ENCODE measurements at places on chromosomes 1 and 21. TPM values are rescaled to one million over a fixed set of nuclear protein-coding genes. Genes with fewer than 3 reads are reported as not detected.
A peak's percentile ranks its signal among the peaks of the same experiment; 100 is the strongest.

DNA sequence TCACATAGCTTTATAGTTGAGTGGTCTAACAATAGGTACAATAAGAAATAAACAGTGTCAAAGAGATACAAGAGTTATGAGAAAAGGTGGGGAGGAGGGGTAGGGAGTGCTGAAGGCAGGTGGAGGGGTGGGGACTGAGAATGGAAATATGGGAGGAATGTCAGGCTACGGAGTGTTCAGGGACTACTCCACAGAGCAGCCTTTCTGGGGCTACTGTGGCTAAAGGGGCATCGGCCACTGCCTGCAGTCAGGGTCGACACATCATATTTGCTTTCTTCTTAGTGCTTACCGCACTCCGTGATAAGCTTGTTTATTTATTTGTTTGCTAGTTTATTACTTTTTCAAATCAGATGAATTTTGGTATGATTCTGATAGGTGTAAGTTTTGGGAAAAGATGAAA lies 34.4 kb upstream of the CRNN start:
- no peaks in the 10 kb centered on the region for H3K4me1 ChIP-seq
- H3K27ac ChIP-seq = no peak overlapping the region
- DNase-seq = no peak

HMGCS2 gene
- total RNA-seq = 341 TPM

GRCh38 chr1:58045094-58045705 lies 501.3 kb downstream of the OMA1 start:
- no peak for DNase-seq
- no peaks in the 10 kb centered on the region for H3K27me3 ChIP-seq
- H3K36me3 ChIP-seq = no peaks in the 10 kb centered on the region
- H3K4me3 ChIP-seq = no peak overlapping the region
- H3K4me1 ChIP-seq = no peaks in the 10 kb centered on the region

ERI3 gene
- total RNA-seq = 30.4 TPM

SPRR1A gene
- total RNA-seq = not detected

GRCh38 chr1:237851210-237851845 lies 39.4 kb downstream of the ZP4 start:
- H3K36me3 ChIP-seq = no peaks in the 10 kb centered on the region
- no peaks in the 10 kb centered on the region for H3K4me1 ChIP-seq
- no peaks in the 10 kb centered on the region for H3K27me3 ChIP-seq
- no peak overlapping the region for H3K4me3 ChIP-seq
- DNase-seq = peak; percentile 47
- no peak overlapping the region for H3K27ac ChIP-seq

ALX3 gene
- not detected for total RNA-seq

ZBTB8A gene
- total RNA-seq = 21.1 TPM

LRRC39 gene
- 2.6 TPM for total RNA-seq

DNA sequence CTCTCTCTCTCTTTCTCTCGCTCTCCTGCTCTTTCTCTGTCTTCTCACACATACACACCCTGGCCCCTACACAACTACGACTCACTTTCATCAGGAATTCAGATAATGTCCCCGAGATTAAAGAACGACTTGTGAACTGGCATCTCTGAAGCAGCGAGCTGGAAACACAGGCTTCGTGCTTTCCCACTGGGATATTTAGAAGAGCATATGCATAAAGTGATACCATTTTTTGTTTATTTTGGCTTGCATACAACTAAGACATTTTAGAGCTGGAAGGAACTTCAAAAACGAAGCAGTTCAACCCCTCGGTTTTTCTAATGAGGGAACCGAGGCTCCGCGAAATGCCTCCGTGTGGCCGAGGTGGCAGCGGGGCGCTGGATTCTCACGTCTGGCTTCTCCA lies 88.6 kb downstream of the ZBTB18 start:
- no peaks in the 10 kb centered on the region for H3K4me1 ChIP-seq
- H3K4me3 ChIP-seq = no peak overlapping the region
- H3K27me3 ChIP-seq = no peaks in the 10 kb centered on the region
- DNase-seq = no peak

GRCh38 chr1:42966688-42967612 lies 8.3 kb upstream of the SLC2A1 start:
- DNase-seq = peak; percentile 78
- peaks cover 16% of the 10 kb centered on the region for H3K27me3 ChIP-seq
- H3K27ac ChIP-seq = no peak overlapping the region
- H3K4me1 ChIP-seq = peaks cover 23% of the 10 kb centered on the region
- no peak overlapping the region for H3K4me3 ChIP-seq

DNA sequence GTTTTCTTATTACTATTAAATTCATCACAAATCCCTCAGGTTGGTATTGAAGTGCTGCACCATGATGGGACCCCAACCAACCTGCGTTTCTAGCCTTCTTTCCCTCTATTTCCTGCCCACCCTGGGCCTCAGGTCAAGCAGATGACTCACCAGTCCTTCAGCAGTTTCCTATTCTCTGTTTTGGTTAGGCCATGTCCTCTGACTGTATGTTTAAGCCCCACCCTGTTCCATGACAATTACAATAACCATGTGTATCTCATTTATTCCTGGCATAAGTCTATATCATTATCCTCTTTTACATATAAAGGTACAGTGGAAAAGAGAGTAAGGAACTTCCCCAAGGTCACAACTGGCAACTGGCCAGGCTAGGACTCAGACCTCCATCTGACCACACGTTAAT lies 5.3 kb upstream of the FAM78B start:
- peaks cover 8% of the 10 kb centered on the region for H3K4me1 ChIP-seq
- peak; percentile 25 for DNase-seq
- H3K27ac ChIP-seq = no peak overlapping the region
- H3K27me3 ChIP-seq = no peaks in the 10 kb centered on the region
- no peaks in the 10 kb centered on the region for H3K36me3 ChIP-seq
- no peak overlapping the region for H3K4me3 ChIP-seq

GRCh38 chr1:179091691-179092165 lies 9.9 kb downstream of the TOR3A start:
- no peak overlapping the region for H3K27ac ChIP-seq
- H3K36me3 ChIP-seq = peaks cover 24% of the 10 kb centered on the region
- DNase-seq = peak; percentile 21

TMEM82 gene
- total RNA-seq = 1.8 TPM

C1QA gene
- total RNA-seq = 181 TPM

DNA sequence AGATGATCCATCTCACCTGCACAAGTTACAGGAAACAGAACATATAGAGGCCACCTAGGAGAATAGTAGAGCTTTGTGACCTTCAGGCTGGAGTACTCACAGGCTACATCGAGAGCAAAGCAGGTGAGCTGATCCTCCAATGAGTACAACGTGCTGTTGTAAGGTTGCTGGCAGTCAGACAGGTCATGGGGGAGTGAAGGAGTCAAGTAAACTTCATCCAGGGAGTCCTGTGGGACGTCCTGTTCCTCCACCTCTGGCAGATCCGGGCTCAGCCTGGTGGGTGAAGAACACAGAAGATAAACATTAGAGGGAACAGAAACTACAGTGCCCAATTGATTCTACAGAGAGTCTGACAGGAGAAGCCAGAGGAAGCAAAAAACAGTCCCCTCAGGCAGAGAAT lies 62.5 kb downstream of the PRKAB2 start:
- peaks cover 16% of the 10 kb centered on the region for H3K27me3 ChIP-seq
- no peaks in the 10 kb centered on the region for H3K36me3 ChIP-seq
- H3K27ac ChIP-seq = no peak overlapping the region

TMPRSS3 gene
- 1.3 TPM for total RNA-seq

DNA sequence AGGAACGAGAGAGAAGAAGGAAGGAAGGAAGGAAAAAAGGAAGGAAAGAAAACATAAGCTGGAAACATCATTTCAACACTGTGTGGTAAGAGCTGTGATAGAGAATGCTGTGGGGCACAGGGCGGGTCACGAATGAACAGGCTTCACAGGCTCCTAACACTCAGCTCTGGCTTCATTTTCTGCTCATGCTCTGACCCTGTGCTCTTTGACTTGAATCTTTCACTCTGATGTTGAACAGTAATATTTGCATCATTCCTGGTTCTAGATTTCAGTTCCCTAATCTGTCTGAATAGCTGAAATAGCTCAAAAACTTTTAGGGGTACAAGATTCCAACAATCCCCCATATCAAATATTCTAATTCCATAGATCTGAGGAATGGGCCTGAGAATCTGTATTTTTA lies 207.3 kb downstream of the LHX8 start:
- H3K36me3 ChIP-seq = no peaks in the 10 kb centered on the region
- no peaks in the 10 kb centered on the region for H3K4me1 ChIP-seq
- DNase-seq = no peak
- no peak overlapping the region for H3K27ac ChIP-seq
- H3K4me3 ChIP-seq = no peak overlapping the region
- H3K27me3 ChIP-seq = no peaks in the 10 kb centered on the region

- H3K27me3 ChIP-seq = no peaks in the 10 kb centered on the region
- H3K4me1 ChIP-seq = no peaks in the 10 kb centered on the region
Observed at GRCh38 chr21:16775076-16775475, 737.8 kb upstream of the CXADR start.

GRCh38 chr21:30336596-30336995 lies 898 bp downstream of the KRTAP27-1 start:
- H3K36me3 ChIP-seq = no peaks in the 10 kb centered on the region
- H3K27ac ChIP-seq = no peak overlapping the region
- no peaks in the 10 kb centered on the region for H3K4me1 ChIP-seq
- no peak overlapping the region for H3K4me3 ChIP-seq
- DNase-seq = no peak
- no peaks in the 10 kb centered on the region for H3K27me3 ChIP-seq

STIL gene
- 6.4 TPM for total RNA-seq

- H3K4me3 ChIP-seq = no peak overlapping the region
- H3K27ac ChIP-seq = no peak overlapping the region
- H3K4me1 ChIP-seq = peaks cover 8% of the 10 kb centered on the region
- H3K36me3 ChIP-seq = no peaks in the 10 kb centered on the region
Observed at GRCh38 chr1:2594641-2595131, 8.1 kb downstream of the PRXL2B start.

- H3K4me1 ChIP-seq = peaks cover 29% of the 10 kb centered on the region
- H3K27me3 ChIP-seq = no peaks in the 10 kb centered on the region
- peak; percentile 40 for DNase-seq
- no peaks in the 10 kb centered on the region for H3K36me3 ChIP-seq
- no peak overlapping the region for H3K4me3 ChIP-seq
Observed at GRCh38 chr21:42012763-42013329, 2.7 kb upstream of the ZBTB21 start.

- no peaks in the 10 kb centered on the region for H3K4me1 ChIP-seq
- H3K27ac ChIP-seq = no peak overlapping the region
- H3K36me3 ChIP-seq = no peaks in the 10 kb centered on the region
- DNase-seq = peak; percentile 18
- H3K27me3 ChIP-seq = no peaks in the 10 kb centered on the region
Observed at GRCh38 chr21:15164678-15165303, 100.0 kb upstream of the NRIP1 start.

- DNase-seq = no peak
- no peak overlapping the region for H3K4me3 ChIP-seq
- no peak overlapping the region for H3K27ac ChIP-seq
- no peaks in the 10 kb centered on the region for H3K4me1 ChIP-seq
- H3K36me3 ChIP-seq = no peaks in the 10 kb centered on the region
Observed at GRCh38 chr1:70234733-70235132, 13.6 kb downstream of the SRSF11 start.

DNA sequence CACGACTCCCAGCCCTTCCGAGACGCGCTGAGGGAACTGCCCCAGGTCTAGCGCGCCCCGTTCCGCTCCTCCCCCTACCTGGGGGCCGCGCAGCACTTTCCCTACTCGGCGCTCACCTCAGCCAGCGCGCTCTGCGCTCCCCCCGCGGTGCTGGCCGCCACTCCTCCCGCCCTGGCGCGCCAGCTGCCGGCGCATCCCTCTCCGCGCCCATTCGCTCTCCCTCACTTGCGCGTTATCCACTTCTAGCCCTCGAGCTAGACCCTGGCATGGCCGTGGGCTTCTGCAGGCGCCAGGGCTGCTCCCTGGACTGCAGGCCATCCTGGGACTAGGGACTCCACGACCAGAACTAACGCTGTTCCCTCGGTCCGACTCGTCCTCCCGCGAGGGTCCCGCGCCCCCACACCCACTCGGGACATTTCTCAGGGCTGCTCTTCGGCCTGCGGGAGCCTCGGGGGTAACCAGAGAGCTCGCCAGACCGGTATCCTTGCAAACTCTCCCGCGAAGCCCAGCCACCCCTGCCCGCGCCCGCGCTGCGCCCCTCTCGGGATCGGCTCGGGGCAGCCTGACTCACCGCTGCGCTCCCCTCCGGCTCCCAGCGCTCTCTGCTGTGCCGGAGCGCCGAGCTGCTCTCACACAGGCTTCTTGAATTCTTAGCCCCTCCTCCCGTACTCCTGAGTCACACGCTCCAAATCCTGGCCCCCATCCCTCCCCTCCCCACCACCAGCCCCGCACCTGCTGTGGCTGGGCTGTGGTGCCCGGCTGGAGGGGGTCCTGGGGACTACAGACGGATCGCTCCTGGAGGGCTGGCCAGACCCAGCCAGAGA lies at the start of gene NGF:
Gene NGF (minus strand): TSS at position 617 of the 824 bp plus-strand sequence. CDS start 51,454 bp downstream, outside the sequence.
- peak within 1 kb of the TSS; percentile 28 for H3K4me3 ChIP-seq
- H3K36me3 ChIP-seq = no peaks in the 10 kb centered on the region
- H3K27me3 ChIP-seq = peaks cover 40% of the 10 kb centered on the region
- DNase-seq = no peak
- H3K27ac ChIP-seq = peak within 1 kb of the TSS; percentile 61
- H3K4me1 ChIP-seq = peaks cover 13% of the 10 kb centered on the region

DNA sequence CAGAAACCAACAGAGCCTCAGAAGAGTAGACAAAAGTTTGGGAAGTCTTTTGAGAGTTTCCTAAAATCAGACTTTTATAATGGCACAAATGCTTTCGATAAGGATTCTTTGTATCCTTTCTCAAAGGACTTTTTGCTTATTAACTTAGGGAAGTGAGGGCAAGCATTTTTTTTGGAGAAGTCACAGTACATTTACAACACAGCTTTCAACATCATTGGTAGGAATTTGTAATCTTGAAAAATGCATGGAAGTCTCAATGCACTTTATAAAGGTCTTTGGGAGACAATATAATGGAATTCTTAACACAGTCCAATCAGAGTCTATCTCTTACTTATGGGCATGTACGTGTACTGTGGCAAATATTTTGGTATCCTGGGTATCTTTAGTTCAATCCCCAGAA lies 325.8 kb upstream of the NR5A2 start:
- H3K4me1 ChIP-seq = no peaks in the 10 kb centered on the region
- H3K27me3 ChIP-seq = no peaks in the 10 kb centered on the region
- no peak for DNase-seq
- no peak overlapping the region for H3K4me3 ChIP-seq

Data from transverse colon (tissue), 4 donors.